ENCODE measurements at places on chromosomes 5 and 9. TPM values are rescaled to one million over a fixed set of nuclear protein-coding genes. Genes with fewer than 3 reads are reported as not detected.

GGTA1 gene
- total RNA-seq, result not detected

- no peak overlapping the region for H3K27ac ChIP-seq
- H3K27me3 ChIP-seq, result peaks cover 3% of the 10 kb centered on the region
Measured at GRCh38 chr9:89863141-89863540, 258.3 kb downstream of the GADD45G start.

RNF208 gene
- 8.0 TPM for total RNA-seq

DNA sequence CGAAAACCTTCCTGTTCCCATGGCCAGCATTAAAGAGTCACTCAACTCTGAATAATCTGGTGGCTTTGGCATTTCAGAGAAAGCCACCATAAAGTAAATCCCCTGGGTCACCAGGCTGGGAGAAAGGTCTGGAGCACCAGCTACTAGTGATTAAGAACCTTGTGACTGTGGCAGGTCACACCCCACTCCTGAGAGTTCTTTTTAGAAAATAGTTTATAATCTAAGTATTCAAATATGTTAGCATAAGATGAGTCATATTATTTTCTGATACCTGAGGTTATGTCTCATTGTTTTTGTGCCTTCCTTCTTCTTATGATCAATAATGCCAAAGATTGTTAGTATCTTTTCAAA, 351.7 kb downstream of the ARRDC3 start:
- no peaks in the 10 kb centered on the region for H3K4me1 ChIP-seq
- no peak for DNase-seq
- H3K4me3 ChIP-seq, result no peak overlapping the region
- peaks cover 12% of the 10 kb centered on the region for H3K27me3 ChIP-seq
- no peaks in the 10 kb centered on the region for H3K36me3 ChIP-seq
- no peak overlapping the region for H3K27ac ChIP-seq

CCDC192 gene
- total RNA-seq, result not detected

C1QTNF2 gene
- not detected for total RNA-seq

- H3K36me3 ChIP-seq, result peaks cover 26% of the 10 kb centered on the region
- no peak overlapping the region for H3K27ac ChIP-seq
- H3K4me1 ChIP-seq, result peaks cover 51% of the 10 kb centered on the region
- H3K27me3 ChIP-seq, result no peaks in the 10 kb centered on the region
- H3K4me3 ChIP-seq, result no peak overlapping the region
- DNase-seq, result no peak
Measured at GRCh38 chr9:137708590-137709284, 89.9 kb downstream of the EHMT1 start.

CAMK4 gene
- 79.7 TPM for total RNA-seq

DNA sequence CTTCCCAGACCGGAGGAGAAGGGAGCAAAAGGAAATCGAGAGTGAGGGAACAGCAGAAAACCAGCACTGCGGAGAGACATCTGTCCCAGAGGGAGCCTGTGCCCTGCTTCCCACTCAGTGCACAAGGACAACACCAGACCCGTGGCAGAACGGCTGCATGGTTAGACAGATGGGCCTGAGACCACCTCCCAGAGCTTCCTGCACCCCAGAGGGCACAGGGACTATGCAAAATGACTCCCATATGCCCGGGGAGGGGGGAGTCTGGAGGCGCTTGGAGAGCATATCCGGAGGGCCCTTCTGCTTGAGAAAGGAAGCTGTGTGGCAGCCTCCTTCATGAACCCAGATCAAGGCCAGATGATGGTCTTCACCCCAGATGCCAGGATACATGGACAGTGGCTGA, 26.6 kb downstream of the TLX3 start:
- H3K27ac ChIP-seq, result no peak overlapping the region
- no peaks in the 10 kb centered on the region for H3K36me3 ChIP-seq
- no peak overlapping the region for H3K4me3 ChIP-seq

DNA sequence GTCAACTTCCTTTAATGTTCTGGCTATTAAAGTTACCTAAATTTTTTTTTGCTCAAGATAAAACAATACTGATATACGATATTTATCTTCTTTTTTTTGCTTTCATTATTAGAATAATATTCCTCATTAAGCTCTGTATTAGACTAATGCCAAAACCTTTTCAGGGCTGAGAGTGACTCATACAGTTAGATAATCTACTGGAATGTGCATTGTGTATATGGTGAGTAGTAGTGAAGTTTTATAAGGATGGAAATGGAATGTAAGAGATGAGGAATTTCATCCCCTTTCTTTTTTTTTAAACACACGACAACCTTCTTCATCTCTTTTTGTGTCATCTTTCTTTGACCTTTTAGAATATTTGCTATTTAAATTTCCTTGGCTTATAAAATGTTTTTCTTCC, 268.6 kb downstream of the ISL1 start:
- H3K4me3 ChIP-seq, result no peak overlapping the region
- H3K27me3 ChIP-seq, result no peaks in the 10 kb centered on the region
- H3K36me3 ChIP-seq, result no peaks in the 10 kb centered on the region
- H3K27ac ChIP-seq, result no peak overlapping the region
- DNase-seq, result no peak

DNA sequence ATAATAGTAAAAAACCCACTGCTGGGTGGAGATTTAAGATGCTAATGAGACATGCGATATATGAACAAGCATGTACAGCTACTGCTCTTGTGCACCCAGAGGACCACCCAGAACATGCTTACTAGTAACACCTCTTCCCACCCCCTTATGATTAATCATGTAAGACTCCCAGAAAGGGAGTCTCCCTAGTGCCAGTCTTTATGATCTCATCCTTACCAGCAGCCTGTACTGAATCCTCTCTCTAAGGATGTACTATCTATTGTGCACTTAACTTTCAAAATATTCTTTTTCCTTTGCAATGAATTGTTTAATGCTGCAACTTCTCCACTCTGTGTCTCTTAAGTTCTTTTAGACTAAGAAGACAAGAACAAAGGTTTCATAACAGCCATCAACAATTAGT, 9.1 kb upstream of the MAT2B start:
- no peak for DNase-seq
- H3K27ac ChIP-seq, result no peak overlapping the region
- H3K27me3 ChIP-seq, result no peaks in the 10 kb centered on the region

LHX3 gene
- not detected for total RNA-seq

- H3K4me1 ChIP-seq, result peaks cover 12% of the 10 kb centered on the region
- no peak overlapping the region for H3K4me3 ChIP-seq
- no peaks in the 10 kb centered on the region for H3K36me3 ChIP-seq
Measured at GRCh38 chr5:180647465-180647864, 1.9 kb downstream of the FLT4 start.

DNA sequence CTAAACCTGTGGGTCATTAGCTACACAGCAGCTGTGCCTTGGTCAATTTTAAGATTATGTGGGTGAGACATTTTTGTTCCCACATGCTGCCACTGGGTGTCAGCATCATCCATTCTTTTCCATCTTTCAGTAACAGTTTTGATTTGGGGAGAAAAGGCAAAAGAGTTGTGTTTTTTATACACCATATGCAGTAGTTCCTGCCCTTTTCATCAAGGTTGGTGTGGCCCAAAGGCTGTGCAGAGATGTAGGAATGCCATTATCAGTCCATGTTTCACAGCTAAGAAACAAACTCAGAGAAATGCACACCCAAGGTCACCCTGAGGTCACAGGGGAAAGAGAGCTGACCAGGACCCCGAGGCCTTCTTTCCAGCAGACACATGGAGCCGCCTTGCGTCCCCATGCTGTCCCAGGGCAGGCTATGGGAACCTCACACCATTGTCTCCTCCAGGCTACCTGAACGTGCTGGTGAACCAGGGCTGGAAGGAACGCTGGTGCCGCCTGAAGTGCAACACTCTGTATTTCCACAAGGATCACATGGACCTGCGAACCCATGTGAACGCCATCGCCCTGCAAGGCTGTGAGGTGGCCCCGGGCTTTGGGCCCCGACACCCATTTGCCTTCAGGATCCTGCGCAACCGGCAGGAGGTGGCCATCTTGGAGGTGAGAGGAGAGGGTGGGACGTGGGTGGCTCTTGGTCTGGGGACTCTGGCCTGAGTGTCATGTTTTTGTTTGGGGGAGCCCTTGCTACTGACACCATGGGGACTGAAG, 27.8 kb upstream of the GRPEL2 start:
- DNase-seq, result peak; percentile 59
- H3K36me3 ChIP-seq, result no peaks in the 10 kb centered on the region
- no peaks in the 10 kb centered on the region for H3K4me1 ChIP-seq

DNA sequence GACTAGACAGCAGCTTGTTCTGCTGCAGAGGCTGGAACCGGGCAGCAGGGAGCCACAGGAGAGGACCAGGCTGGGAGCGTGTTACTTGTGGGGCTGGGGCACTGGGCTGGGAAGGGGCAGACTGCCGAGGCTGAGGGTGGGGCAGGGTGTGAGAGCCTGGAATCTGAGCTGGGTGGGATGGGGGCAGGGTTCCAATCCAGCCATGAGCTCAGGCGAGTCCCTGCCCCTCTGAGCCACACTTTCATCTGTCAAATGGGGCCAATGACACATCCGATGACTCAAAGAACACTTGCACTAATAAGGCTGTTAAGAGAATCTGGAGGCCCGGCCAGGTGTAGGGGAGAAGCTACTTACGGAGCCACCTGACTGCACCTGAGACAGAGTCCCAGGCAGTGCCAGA, 18.7 kb upstream of the WDR38 start:
- no peaks in the 10 kb centered on the region for H3K4me1 ChIP-seq
- H3K27me3 ChIP-seq, result peaks cover 21% of the 10 kb centered on the region
- no peak overlapping the region for H3K4me3 ChIP-seq
- no peaks in the 10 kb centered on the region for H3K36me3 ChIP-seq
- H3K27ac ChIP-seq, result no peak overlapping the region

DNA sequence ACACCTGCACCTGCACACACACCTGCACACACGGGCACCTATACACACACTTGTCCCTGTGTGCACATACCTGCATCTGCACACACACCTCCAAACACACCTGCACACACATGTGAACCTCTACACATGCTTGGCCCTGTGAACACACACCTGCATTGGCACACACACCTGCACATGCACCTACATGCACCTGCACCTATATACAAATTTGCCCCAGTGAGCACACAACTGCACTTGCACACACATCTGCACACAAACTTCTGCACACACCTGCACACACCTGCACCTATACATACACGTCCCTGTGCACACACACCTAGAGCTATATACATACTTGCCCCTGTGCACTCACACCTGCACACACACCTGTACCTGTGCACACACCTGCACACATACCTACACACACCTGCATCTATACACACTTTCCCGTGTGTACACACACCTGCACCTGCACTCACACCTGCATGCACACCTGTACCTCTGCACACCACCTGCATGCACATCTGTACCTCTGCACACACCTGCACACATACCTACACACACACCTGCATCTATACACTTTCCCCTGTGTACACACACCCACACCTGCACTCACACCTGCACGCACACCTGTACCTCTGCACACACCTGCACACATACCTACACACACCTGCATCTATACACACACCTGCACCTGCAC, 21.5 kb upstream of the LPCAT1 start:
- H3K27me3 ChIP-seq, result no peaks in the 10 kb centered on the region
- H3K4me3 ChIP-seq, result no peak overlapping the region
- H3K4me1 ChIP-seq, result no peaks in the 10 kb centered on the region
- DNase-seq, result no peak
- no peak overlapping the region for H3K27ac ChIP-seq
- no peaks in the 10 kb centered on the region for H3K36me3 ChIP-seq

ANKHD1 gene
- total RNA-seq, result 99.3 TPM
